ENCODE measurements at places on chromosomes 1 and 21.
A peak's percentile ranks its signal among the peaks of the same experiment; 100 is the strongest.

DNA sequence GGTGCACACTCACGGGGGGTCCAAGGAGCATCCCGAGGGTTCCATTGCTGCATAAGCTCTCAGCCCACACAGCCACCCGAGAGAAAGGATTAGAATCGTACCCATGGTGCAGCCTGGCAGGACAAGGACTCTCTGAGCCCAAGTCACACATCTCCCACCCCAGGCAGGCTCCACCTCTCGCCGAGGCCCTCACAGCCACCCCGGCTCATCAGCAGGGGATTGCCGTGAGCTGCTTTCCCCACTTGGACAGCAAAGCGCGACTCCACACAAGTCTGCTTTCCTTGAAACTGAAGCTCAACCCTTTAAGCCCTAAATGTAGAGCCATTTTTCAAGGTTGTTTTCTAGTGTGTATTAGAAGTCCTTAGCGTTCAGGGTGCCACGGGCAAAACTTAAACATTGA lies 306.4 kb upstream of the VAMP3 start:
- DNase-seq, result no peak

DNA sequence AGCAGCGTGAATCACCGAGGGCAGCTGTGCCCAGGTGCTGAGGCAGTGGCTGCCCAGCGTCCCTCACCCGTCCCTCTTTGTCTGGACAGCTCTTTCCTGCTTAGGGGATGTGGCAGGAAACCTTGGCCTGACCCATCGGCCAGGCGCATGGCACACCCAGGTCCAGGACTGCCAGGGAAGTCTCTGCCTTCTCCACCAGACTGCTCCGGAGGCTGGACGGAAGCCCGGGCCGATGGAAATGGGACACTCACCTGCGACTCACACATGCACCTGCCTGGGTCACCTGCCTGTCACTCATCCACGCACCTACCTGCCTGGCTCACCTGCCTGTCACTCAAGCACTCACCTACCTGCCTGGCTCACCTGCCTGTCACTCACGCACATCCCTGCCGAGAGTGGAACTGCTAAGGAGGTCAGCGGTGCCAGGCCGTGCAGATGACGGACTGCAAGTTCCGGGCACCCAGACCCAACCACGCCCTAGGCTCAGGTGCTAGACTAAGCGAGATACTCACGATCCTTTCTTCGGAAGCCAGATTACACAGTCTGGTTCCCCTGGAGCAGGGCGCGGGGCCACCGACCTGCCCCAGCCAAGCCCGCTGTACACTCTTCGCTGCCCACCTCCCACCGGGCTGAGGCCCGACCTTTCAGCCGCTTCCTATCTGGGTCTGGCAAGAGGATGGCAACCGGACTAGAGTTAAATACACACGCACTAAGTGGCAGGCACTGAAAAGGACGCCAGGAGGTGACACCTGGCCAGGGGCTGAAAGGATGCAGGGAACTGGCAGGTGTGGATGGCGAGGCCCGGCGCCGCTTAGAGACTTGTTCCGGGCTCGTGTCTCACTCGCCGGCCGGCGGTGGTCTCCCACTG lies 1.1 kb downstream of the UBE2J2 start:
- DNase-seq, result no peak

GRCh38 chr1:46368791-46369190 lies 25.3 kb upstream of the FAAH start:
- no peak for DNase-seq

- peak; percentile 37 for DNase-seq
Measured at GRCh38 chr1:226568975-226569741, 20.6 kb downstream of the STUM start.

- DNase-seq, result no peak
Measured at GRCh38 chr1:152461544-152461943, 47.5 kb upstream of the CRNN start.

DNA sequence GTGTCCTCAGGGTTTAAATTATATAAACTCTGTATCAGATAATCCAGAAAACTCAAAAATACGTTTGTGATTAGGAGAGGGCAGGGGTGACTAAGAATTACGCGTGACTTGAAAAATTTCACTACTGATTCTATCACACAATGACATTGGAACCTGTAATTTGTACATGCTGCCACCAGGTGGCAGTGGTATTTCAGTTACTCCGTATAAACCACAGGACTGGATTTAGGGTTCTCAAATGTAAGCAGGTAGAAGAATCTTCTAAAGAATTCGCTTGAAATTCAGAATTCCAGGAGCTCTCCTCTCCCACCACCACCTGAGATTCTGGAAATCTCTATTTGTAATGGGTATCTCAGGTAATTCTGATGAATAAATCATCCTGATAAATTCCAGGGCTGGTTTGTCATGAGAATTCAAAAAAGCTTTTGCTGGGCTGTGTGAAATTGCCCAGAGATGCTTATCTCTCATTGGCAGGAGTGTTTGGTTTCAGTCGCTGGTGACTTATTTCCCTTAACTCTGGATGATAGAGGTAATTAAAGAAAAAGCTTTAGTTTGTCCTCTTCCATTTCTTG lies 1.7 kb upstream of the KRTAP7-1 start:
- DNase-seq, result no peak

GRCh38 chr1:15994081-15994480 lies 10.0 kb upstream of the SRARP start:
- no peak for DNase-seq

GRCh38 chr1:151993734-151994496 lies at the start of gene S100A10:
Gene S100A10, minus strand, starts transcription at chr1:151993859. Its CDS starts 7,629 bp downstream, at chr1:151986230.
- DNase-seq, result peak; percentile 89

DNA sequence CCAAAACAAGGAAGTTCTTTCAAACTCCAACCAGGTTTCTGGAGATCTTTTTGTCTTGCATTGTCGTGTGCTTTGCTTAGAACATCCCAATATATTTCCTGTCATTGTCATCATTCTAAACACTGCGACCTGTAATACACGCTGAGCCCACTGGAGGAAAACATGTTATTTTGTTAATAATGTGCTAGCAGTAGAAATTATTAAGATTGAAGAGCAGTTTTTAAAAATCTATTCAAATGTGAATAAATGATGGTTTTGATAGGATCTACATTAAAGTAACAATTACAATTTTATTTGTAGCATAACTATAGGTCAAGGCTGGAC lies 268.5 kb downstream of the PTPRC start:
- DNase-seq, result no peak

DNA sequence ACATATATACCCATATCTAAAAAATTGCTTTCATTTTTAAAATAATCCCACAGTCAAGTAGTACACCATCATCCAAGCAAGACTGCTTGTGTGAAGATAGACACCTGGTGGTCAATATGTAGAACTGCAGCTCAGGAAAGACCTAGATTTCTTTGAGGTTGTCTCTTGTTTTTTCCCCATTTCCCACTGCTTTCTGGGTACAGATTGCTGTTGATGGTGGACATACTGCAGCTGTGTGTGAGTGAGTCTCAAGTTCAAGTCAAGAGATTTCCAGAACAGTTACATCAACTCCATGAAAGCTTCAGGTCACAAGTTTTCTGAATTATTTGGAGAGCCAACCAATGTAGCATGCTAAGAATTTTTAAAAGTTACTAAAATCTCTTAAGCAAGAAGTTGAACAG lies 306.4 kb downstream of the DUSP10 start:
- no peak for DNase-seq

- DNase-seq, result no peak
Measured at GRCh38 chr1:116820369-116820768, 66.1 kb downstream of the CD2 start.

DNA sequence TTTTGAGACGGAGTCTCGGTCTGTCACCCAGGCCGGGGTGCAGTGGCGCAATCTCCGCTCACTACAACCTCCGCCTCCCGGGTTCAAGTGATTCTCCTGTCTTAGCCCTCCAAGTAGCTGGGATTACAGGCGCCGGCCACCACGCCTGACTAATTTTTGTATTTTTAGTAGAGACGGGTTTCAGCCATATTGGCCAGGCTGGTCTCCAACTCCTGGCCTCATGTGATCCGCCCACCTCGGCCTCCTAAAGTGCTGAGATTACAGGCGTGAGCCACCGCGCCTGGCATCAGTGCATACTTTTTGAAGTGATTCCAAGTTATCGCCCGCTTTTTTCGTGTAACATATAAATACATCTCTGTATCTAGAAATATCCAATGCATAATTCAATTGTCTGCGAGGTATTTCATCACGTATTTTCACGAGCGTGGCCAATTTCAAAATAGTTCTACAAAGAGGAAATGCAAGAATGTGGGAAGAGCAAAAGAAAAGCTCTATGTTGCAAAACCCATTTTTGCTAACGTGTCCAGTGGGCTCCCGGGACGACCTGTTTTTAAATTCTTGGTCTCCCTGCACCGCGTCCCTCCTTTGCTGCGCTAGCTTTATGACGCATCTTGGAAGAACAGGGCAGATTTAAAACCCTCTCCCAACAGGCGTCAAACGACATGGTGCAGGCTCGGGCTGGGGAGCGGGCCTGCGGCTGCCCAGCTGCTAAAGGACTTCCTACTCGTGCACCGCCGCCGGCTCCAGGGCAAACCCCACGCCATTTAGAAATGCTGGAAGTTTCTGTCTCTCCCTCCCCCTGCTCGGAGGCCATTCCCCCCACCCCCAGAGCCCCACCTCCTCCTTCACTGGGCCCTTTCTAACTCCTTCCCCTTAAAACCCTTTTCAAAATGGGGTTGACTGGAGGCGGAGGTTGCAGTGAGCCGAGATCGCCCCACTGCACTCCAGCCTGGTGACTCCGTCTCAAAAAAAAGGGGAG lies 923 bp upstream of the IFNGR2 start:
- DNase-seq, result peak; percentile 83

GRCh38 chr1:160489513-160490261 lies 33.4 kb downstream of the SLAMF6 start:
- DNase-seq, result no peak

DNA sequence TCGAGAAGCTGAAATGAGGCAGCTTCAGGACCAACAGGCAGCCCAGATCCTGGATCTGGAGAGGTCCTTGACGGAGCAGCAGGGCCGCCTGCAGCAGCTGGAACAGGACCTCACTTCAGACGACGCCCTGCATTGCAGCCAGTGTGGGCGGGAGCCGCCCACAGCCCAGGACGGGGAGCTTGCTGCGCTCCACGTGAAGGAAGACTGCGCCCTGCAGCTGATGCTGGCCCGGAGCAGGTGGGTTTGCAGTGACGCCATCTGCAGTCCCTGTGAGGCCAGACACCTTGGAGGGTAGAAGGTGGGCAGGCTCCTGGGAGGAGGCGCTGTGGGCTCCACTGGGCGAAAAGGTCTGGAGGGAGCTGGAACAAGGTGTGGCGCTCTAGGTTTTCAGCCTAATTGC lies 39.7 kb downstream of the PCNT start:
- DNase-seq, result no peak

DNA sequence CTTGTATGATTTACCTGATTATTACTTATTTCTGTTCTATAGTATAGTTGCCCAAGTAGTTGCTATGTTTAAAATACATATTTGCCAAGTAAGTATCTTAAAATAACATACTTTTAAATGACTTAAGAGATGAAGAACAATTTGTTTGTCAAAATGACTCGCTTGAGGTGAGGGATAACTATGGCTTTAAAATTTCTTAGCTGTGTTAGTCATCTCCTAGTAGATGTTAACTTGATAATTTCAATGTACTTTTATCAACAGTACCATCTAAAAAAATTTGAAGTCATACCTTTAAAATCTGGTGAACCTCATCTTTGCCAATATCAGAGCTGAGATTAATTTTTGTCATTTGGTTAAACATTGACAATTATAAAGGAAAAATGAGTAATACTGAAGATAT lies 37.7 kb downstream of the ODR4 start:
- DNase-seq, result no peak

DNA sequence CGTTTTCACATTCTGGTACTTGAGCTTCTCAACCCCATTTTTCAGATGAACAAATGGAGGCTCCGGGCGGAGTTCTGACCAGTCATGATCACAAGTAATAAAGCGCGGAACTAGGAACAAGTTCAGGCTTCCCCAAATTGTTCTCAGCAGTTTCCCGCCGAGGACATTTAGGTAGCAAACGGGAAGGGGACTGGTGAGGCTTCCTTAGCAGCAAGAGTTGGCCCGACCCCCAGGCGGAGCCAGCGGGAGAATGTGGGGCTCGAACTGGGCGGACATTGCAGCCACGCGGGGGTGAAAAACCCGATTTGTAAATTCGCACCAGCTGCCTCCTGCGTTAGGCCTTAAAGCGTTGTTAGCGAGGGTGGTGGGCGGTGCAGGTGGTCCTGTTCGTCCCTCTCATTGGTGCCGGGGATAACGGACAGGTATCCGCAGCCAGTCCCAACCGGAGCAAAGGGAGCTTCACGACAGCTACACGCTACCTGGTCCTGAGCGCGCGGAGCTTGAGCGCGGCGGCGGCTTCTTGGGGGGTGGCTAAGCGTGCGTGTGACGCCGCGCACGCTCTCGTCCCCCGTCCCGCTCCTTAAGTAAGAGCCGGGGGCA lies 15.3 kb downstream of the SEMA6C start:
- DNase-seq, result peak; percentile 90

DNA sequence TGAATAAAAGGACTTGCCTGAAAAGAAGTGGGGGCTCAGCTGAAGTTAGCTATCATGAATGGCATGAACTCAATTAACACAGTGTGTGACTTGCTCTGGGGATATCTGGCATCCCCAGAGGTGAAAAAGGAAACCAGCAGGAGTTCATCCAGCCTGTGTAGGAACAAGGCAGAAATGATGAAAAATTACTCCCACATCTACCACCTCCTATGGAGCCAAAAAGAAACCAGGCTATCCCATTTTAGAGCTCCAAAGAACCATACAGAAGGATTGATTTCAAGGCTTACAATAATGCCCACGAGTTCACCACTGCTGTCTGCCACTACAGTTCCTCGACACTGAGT lies 25.3 kb downstream of the TP53BP2 start:
- no peak for DNase-seq

- peak; percentile 94 for DNase-seq
Measured at GRCh38 chr1:161726473-161727255, 5.3 kb downstream of the FCRLB start.

DNA sequence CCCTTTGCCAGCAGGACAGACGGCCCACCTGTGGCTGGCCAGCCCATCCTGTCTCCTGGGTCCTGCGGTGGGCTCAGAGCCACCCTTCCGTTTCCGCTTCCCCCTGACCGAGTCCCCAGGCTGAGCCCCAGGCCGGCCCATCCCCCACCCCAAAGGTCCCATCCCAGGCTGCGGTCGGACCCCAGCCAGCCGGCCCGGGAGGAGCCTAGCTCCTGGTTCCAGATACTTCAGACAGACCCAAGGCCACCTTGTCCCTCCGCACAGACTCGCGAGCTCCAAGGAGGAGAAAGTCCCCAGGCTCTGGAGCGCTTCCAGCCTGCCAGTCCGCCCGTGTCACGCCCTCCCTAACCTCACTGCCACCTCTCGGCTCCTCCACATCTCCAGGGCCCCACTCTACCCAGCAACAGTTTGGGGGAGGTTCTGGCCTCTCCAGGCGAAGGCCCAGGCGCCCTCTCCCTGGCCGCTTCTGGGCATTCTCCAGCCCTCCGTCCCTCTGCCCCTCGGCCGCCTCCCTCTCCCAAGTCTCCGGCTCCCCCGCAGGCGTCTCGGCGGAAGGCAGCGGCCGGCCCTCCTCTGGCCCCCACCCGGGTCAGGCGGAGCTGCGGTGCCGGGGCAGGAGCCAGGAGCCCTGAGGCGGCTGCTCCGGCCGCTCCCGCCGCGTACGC lies 835 bp downstream of the LRRN2 start:
- no peak for DNase-seq

- no peak for DNase-seq
Measured at GRCh38 chr1:19484798-19485361, 459 bp downstream of the CAPZB start.

- DNase-seq, result no peak
Measured at GRCh38 chr1:214422137-214422671, 129.2 kb downstream of the PTPN14 start.

All from sciatic nerve (tissue), 2 donors.